ENCODE measurements at places on chromosomes 12 and 14.
A peak's percentile ranks its signal among the peaks of the same experiment; 100 is the strongest.

DNA sequence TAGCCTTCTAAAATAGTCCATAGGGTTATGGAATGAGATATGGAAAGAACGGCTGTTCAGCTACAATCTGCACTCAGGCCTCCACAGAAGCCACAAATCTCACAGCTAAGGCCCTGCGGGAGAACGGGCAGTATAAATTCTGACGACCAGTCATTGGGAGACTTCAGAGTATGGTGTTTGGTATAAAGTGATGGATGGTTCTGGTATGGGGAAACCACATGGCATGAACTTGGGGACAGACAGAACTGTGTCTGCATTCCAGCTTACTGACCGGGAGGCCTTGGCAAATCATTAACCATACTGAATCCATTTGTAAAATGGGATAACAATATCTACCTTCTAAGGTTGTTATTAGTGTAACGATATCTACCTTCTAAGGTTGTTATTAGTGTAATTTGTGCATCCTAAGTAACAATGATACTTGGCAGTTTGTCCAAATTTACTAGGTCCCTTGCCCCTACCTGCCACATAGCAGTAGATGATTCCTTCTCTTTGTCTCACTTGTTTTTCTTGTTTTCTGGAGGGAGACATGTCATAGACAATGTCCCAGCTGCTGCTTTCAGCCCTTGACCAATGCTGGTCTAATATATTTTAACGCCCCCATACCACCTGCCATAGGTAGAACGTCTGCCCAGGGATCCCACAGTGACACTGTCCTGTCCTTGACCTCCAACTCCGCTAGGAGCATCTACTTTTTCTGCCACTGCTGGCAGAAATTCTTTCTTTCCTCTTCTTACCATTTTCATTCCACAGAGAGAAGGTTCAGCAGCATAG, 6.8 kb downstream of the CDKL1 start:
- no peak for DNase-seq

DNA sequence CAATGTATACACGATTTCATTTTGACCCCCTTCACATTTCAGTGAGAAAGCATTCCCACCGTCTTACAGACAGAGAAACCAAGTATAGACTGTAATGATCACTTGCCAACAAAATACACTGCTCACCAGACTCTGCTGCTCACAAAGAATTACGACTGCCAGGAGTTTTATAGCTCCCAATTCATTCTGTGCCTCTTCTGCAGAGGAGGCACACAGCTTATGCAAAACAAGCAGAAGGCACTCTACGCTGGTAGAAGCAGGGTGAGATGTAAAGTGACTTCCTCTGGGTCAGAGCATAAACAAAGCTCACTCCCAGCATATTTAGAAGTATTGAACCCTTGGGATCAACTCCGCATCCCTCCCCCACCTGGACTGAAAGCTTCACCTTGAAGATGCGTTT, 14.6 kb downstream of the SPTB start:
- no peak for DNase-seq

DNA sequence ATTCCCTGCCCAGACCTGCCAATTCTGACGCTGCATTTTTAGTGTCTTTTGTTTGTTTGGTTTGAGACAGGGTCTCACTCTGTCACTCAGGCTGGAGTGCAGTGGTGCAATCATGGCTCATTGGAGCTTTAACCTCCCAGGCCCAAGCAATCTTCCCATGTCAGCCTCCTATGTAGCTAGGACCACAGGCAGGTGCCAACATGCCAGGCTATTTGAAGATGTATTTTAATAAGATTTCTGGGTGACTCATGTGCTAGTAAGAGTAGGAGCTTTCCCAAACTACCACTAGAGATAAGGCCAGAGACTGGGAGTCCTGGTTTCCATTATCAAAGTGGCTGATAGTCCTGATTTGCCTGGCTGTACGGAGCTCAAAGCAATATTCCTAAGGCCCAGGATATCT, 693.3 kb downstream of the MED13L start:
- DNase-seq: no peak

DNA sequence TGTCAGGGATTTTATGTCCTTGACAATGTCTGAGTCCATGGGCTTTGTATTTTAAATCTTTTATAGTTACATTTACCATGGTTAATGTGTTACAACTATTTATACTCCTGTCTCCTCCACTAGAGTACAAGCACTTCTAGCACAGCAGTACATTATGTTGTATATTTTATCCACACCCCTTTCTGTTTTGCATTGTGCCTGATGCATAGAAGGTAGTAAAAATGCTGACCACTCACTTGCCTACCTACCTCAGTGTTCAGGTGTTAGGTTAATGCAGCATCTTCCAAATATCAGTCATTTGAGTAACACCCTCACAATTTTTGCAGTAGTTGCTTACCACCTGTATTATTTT, 31.1 kb upstream of the SLC38A2 start:
- DNase-seq: no peak

GRCh38 chr12:91274916-91275315, 92.3 kb upstream of the DCN start:
- no peak for DNase-seq

- DNase-seq: peak; percentile 85
Observed at GRCh38 chr12:50764286-50765094, 589 bp downstream of the ATF1 start.

- DNase-seq: no peak
Observed at GRCh38 chr12:89084751-89085150, 267.6 kb downstream of the DUSP6 start.

GRCh38 chr12:8911606-8912268, 2.6 kb upstream of the PHC1 start:
- no peak for DNase-seq

DNA sequence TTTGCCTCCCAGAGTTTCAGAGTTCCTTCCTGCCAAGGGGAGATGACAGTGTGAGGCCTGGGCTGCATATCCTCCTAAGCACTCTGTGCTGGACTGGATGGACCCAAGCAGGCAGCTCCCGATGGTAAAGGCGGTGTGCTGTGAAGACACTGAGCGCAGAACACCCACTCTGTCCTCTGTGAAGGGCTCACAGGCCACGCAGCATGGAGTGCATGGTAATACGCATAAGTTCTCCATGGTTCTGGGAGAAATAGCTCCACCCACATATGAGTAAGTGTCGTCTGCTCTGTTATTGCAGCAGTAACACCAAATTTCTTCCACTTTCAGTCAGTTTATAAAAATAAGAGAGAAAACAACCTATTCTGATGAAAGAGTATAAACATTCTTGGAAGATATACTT, 55.8 kb downstream of the TMEM30B start:
- no peak for DNase-seq

GRCh38 chr14:22210906-22211305, 378.1 kb downstream of the DAD1 start:
- DNase-seq: no peak

DNA sequence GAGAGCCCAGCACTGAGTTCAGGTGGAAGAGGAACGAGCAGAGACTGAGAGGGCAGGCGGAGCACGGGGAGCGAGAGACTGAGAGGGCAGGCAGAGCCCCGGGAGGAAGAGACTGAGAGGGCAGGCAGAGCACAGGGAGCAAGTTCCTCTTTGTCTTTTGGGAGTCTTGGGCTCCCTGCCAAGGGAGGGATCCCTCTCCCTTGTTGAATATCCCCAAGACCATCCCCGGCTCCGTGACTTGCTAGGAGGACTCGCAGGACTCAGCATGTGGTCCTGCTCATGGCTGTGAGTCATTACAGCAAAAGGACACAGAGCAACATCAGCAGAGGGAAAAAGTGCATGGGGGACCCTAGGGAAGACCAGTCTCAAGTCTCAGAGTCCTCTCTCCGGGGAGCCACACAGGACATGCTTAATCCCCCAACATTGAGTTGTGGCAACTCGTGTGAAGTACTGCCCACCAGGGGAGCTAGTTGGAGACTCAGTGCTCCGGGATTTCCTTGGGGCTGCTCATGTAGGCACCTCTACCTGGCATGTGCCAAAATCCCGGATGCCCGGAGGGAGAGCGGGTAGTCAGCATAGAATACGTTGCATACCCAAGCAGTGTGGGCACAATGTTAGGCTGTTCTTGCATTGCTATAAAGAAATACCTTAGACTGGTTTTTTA, 81.0 kb downstream of the CCDC92 start:
- DNase-seq: no peak

- no peak for DNase-seq
Observed at GRCh38 chr12:109029411-109029810, 8.5 kb upstream of the SVOP start.

DNA sequence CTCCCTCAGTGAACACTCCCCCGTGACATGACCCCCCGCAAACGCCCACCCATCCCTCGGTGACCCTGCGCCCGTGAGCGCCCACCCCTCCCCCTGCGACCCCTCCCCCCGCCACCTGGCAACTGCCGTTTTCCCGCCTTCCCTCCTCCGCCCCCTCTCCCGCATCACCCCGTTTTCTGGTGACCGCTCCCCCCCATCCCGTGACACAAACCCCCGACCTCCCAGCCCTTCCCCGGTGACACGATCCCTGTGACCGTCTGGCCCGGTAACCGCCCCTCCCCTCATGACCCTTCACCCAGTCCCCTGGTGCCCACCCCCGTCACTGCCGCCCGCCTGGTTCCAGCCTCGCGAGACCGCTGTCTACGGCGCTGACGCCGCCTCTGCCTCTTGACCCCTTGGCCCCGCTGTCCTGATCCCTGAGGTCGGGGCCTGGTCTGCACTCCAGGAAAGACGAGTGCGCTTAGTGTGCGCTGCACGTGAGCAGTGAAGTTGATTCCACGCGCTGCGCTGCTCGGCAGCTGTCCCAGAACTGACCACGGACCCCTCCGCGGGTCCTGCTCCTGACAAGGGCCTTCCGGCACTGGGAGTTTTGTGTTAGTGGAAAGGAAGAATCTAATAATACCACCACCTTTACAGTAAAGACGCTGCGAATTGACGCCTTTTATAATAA, 59.4 kb downstream of the DDX51 start:
- peak; percentile 80 for DNase-seq

GRCh38 chr14:68616221-68616902, 176.5 kb downstream of the ZFP36L1 start:
- no peak for DNase-seq

GRCh38 chr12:91965781-91966180, 179.9 kb downstream of the BTG1 start:
- DNase-seq: no peak

GRCh38 chr14:74389980-74390379, 36.0 kb downstream of the SYNDIG1L start:
- DNase-seq: no peak

- DNase-seq: no peak
Observed at GRCh38 chr12:116183741-116184141, 93.8 kb downstream of the MED13L start.

DNA sequence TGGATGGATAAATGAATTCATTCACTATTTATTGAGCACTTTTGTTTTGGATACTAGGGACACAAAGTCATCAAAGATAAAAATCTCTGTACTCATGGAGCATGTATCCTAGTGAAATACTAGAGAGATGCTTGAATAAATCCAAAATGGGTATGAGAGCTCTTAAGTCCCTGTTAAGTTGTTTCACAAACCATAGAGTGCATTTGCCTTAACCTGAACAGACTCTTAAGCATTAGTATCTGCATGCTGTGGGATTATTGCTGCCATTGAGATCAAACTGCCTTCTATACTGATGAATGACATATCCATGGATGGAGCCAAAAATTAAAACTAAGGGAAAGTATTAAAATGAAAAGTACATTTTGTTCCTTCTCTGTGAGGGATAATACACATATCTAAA, 206.5 kb upstream of the KRR1 start:
- DNase-seq: no peak

DNA sequence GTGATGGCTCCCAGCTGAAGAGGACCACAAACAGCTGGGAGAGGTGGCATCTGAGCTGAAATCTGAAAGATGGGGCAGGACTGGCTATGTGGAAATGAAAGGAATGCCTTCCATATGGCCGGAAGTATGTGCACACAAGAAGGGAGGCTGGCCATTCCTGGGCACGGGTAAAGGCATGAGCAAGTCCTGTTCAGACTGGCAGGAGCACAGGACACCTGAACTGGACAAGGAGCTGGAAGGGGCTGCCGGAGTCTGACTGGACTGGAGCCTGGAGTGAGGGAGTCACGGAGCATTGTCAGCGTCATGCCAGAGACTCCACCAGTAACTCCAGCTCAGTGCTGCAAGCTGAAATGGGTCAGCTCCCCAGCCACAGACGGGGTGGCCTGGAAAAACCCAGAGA, 11.9 kb upstream of the TC2N start:
- DNase-seq: no peak

DNA sequence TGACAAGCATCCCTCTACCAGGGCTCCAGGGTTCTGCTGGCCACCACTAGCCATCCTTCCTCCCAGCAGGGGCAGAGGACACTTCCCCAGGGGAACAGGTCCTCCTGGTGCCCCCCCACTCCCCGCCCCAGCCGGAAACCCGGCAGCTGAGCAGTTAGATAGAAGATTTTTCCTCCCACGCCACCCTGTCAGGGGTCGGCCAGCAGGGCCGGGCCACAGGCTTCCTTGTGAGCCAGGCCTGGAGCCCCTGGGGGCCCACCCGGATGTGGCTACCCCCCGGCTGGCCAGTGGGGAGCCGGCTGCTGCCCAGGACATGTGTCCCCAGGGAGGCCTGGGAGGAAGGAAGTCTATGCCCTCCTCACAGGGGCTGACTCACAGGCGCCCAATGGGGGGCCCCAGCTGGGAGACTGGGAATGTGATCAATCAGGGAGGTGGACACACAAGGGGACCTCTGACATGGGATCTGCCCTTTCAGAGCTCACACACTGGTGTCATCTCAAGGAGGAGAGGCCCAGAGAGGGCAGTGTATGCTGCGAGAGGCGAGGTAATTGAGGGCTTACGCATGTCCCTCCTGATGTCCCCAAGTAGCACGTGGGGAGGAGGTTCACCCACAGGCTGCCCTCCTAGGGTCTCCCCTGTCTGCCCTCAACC, 4.2 kb downstream of the SH2B3 start:
- DNase-seq: no peak

DNA sequence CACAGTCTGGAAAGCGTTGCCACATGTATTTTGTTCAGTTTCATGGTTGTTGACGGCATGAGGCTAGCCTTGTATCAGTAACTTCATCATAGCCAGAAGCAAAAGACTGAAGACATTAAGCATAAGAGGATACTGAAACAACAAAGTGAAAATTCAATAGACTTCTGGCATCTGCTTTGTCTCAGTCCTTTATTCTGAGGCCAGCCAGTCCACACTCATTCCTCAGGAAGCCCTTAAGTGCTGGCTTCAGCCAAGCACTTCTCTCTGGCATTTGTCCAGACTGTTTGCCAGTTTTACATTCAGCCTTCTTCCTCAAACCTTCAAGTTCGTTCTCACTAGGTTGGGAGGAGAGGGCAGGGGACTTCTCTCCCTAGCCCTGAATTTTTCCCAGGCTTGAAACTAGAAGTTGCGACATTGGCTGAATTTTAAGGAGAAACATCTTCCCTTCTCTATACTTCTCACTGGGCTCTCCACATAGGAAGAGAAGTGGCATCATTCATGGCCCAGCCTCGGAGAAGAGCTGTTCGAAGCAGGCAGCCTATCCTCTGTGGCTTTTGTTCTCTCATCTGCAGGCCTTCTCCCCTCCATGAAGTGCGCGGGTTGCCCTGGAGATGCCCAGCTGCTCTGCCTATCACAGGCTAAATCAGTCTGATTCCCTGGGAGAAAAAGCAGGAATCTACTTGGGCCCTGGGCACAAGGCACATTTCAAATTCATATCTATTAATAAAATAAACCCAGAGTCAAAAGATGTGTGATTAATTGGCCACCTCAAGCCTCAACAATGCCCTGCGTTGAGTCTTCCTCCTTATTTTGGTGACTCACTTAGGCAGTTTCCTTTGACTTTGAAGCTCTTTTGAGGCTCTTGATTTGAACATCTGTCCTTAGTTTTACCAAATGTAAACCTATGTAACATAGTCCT, 130.9 kb upstream of the PLEKHA5 start:
- DNase-seq: no peak

Data from iPS-NIHi11 (cell line).